ENCODE measurements at places on chromosomes 13 and 19. TPM values are rescaled to one million over a fixed set of nuclear protein-coding genes. Genes with fewer than 3 reads are reported as not detected.

Gene CCNE1
- total RNA-seq: 26.4 TPM

DNA sequence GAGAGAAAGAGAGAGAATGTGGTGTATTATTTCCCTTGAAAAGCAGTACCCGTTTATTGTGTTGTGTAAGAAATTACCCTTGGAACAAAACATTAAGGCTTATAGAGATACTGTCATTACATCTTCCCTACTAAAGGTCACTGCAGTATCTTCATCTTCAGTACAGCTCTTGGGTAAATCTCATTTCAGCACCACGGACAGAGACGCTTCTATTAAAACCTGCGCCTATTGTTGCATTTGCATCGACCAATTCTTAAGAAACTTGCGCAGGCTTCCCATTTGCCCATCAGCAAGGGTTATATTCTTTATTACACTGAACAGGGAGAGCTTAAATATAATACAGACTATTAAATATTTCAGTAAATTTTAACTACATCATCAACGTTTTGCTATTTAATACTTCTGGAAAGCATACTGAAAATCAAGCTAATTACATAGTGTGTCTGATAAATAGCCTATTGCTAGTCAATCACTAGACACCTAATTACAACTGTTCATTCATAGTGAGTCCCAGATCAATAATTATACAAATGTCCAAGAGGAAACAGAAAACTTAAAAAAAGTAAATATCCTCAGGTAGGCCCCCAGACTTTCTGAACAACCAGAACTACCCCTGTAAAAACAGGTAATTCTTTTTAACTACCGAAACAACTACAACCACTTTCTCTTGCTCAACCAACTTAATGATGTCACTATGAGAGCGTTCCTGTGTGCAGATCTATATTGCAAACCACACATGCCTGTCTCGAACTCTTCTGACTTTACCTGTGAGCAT lies 350.6 kb downstream of the LIG4 start:
- DNase-seq: no peak

DNA sequence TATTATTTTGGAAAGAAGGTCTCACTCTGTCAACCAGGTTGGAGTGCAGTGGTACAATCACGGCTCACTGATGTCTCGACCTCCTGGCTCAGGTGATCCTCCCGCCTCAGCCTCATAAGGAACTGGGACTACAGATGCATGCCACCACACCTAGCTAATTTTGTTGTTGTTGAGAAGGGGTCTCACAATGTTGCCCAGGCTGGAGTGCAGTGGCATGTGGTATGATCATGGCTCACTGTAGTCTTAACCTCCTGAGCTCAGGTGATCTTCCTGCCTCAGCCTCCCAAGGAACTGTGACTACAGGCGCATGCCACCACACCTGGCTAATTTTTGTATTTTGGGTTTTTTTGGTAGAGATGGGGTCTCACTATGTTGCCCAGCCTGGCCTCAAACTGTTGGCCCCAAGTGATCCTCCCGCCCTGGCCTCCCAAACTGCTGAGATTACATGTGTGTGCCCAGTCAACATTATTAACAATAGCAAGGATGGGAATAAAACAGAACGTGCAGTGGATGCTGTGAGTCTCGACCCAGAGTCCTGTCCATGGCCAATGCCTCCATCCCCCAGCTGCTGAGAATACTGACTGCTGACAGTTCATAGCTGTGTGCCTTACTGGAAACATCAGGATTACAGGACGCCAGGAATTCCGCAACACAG lies 5.4 kb upstream of the MBD3L3 start:
- no peak for DNase-seq

DNA sequence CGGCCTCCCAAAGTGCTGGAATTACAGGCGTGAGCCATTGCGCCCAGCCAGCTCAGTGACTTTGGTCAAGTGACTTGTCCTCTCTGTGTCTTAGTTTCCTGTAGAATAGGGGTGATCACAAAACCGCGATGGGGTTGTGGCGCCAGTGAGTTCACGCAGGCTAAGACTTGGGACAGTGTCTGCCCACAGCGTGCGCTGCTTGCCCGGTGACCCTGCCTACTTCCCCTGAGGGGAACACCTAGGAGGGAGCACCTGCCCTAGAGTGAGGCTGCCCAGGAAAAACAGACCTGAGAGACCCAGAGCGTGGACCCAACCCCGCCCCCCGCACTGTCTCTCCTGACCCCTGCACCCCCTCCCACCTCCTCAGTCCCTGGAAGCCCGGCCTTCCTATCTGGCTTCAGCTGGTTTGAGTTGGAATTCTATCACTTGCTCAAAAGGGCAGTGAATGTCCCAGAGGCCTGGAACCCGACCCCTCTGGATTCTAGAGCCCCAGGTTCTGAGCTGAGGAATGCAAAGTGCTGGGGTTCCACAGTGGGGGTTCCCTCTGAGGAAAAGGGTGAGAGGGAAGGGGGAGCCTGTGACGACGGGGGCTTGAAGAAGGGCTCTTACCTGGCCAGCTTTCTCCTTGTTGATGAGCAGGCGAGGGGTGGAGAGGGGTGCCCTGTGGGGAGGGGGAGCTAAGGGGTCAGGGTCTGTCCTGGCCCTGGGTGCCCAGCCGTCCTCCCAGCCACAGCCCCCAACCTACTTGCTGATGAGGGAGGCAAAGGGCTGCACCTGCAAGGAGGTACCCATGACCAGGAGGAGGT lies 2.2 kb upstream of the RINL start:
- DNase-seq: no peak

DNA sequence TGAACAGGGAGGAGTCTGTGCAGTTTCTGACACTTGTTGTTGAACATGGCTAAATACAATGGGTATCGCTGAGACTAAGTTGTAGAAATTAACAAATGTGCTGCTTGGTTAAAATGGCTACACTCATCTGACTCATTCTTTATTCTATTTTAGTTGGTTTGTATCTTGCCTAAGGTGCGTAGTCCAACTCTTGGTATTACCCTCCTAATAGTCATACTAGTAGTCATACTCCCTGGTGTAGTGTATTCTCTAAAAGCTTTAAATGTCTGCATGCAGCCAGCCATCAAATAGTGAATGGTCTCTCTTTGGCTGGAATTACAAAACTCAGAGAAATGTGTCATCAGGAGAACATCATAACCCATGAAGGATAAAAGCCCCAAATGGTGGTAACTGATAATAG lies 16.1 kb downstream of the CEACAM6 start:
- DNase-seq: no peak

DNA sequence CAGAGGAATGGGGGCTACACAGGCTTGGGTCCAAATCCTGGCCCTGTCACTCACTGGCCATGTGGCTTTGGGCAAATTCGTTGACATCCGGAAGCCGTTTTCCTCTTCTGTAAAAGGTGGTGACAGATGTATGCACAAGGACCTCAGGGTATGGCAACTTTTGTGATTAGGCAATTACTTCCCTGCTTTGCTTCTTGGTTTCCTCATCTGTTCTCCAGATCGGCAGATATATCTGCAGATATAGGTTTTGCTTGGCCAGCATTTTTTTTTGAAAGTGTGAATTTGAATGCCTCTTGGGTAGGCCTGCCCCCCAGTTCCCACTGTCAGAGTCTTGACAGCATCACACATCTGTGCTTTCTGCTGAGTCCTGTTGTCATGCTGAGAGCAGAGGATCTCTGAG lies 17.7 kb downstream of the TMEM272 start:
- no peak for DNase-seq

DNA sequence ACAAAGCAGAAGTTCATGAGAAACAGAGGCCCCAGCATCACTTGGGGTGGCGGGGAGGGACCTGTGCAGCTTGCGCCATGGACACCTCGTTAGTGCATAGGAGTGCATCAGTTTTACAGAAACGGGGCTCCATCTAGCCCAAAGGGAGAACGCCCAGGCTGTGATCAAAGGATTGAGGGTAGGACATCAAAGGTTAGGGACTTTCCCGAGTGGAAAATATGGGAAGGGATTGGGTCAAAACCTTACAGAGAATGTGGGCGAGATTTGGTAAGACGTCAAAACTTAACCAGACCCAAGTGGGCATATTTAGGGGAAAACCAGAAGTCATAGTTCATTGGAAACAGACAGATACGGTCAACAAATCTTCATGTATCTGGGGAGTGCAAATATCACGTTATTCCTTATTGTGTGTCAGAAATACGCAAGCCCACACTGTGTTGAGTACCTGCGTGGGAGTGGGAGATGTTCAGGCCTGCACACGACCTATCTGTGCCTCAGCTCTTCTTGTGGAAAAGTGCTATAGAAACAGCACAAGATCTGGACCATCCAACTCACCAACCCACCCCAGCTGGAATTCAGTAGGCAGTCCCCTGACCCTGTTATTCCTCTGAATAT lies 9.4 kb upstream of the GRAMD1A start:
- DNase-seq: no peak
